Stimulated activated naive CD8-positive, alpha-beta T cell treated with anti-CD3 and anti-CD28 coated beads, Interleukin-15, Interleukin-2, amounts not matched to agents 100 U/mL and 50 U/mL, for 24 hours (primary cell): ENCODE measurements at places on chromosomes 7 and 10.

DNA sequence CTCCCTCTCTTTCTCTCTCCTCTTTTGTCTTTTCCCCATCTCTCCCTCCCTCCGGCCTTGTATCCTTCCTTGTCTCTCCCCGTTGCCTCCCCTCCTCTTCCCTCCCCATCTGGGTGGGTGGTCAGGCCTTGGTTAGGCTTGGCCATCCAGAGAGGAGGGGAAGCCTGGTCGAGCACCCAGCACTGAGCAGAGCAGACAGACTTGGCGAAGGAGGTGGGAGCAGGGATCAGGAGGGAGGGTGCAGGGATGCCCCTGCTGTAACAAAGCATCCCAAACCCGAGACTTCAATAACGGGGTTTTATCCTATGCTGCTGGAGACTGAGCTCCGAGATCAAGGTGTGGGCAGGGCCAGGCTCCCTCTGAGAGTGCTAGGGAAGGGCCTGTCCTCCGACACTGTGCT is 97.3 kb downstream of the PAXIP1 start:
- DNase-seq, result no peak

GRCh38 chr7:121755286-121755685 is 117.7 kb upstream of the PTPRZ1 start:
- DNase-seq, result no peak

DNA sequence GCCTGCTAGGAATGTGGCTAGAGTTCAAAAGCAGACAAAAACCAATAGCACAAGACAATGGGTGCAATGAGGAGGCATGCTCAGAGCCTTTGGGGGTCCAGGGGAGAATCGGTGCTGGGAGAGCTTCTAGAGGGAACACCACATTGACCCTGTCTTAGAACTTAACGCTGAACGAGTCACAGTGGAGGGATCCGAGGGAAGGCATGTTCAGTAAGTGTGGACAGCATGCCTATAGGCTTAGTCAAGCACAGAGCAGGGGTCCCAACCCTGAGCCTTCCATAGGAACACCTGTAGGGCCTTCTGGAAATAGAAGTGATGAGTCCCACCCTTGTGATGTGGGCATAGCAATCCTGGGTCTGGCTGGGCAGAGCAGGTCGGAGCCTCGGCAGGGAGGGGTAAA is 148.7 kb downstream of the PKD1L1 start:
- no peak for DNase-seq

GRCh38 chr10:90171014-90171722 is 469.8 kb downstream of the KIF20B start:
- no peak for DNase-seq

GRCh38 chr10:125392154-125392553 is 231.8 kb upstream of the CTBP2 start:
- no peak for DNase-seq

DNA sequence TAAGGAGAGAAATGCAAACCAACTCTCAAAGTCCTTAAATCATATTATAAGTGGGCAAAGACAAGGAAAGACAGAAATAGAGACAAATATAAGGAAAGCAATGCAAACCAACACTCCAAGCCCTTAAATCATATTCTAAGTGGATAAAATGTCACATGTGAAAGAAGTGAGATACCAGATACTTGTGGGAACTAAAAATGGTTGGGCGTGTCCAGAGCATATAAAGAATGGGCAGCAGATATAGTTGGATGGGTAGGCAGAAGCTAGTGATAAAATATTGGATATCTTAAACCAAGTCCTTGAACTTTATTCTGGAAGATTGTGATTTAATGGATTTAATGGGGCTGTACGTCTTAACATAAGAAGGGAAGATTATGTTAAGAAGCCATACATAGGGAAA is 1065.2 kb upstream of the C7orf33 start:
- DNase-seq, result no peak

DNA sequence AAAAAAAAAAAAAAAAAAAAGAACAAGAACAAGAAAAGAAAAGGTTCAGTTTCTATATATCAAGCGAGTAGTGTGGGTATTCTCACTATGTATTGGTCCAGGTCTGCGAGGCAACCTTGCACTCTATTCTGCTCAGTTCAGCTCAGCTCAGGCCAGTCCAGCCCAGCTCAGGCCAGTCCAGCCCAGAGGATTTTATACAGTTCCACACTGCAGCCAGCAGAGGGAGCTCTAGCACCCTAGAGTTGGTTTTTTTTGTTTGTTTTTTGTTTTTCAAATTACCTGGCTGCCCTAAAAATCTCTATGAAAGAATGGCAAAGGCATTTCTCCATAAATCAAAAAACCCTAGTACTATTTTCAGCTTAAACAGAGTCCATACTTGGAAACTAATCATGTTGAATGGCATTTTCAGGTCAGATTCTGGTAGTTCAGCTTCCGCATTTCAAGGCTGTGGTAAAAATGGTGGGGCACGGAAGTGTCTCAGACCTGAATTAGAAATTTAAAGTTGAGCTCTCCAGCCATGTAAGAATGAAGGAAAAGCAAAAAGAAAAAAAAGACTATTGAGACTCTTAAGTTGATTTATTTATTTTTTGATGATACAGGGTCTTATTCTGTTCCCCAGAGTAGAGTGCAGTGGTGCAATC is 55.2 kb upstream of the GSDME start:
- peak; percentile 46 for DNase-seq

GRCh38 chr10:107056182-107056581 is 108.3 kb downstream of the SORCS1 start:
- no peak for DNase-seq

- no peak for DNase-seq
Observed at GRCh38 chr10:23198610-23198939, 6.5 kb downstream of the PTF1A start.

GRCh38 chr10:17094844-17095243 is 34.8 kb downstream of the CUBN start:
- no peak for DNase-seq

- peak; percentile 62 for DNase-seq
Observed at GRCh38 chr7:45196374-45196773, 38.8 kb downstream of the RAMP3 start.

- DNase-seq, result no peak
Observed at GRCh38 chr7:6273380-6273837, 985 bp upstream of the CYTH3 start.

- no peak for DNase-seq
Observed at GRCh38 chr10:2122431-2123124, 385.3 kb upstream of the ADARB2 start.

- DNase-seq, result no peak
Observed at GRCh38 chr10:131843089-131843595, 57.7 kb upstream of the PPP2R2D start.

DNA sequence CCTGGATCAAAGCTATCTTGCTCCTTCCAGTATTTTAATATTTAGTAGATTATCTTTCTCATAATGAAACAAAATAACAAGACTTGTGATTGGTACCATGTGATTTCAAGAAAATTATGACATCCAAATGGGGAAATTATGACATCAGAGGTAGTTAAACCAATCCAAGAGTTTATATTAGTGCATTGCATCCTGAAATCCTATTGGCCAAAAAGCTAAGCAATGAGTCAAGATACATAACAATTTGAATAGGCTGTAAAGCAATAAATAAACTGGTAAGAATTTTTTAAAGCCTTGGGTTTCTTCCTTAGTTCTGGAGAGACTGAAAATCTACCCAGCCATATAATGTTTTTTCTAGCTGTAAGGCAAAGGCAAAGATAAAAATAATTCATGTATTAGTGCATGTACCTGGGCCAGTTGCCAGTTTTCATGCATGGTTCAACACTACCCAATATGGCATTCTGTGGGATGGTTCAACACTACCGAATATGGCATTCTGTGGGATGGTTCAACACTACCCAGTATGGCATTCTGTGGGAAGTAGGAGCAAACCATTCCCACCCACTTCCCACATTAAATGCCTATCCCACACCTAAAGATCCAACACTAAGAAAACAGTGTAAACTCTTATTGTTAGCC is at the start of gene RNF148:
TSS of gene RNF148 (minus strand) at position 51 of the 639 bp plus-strand sequence. CDS start 172 bp downstream, outside the sequence.
- no peak for DNase-seq

DNA sequence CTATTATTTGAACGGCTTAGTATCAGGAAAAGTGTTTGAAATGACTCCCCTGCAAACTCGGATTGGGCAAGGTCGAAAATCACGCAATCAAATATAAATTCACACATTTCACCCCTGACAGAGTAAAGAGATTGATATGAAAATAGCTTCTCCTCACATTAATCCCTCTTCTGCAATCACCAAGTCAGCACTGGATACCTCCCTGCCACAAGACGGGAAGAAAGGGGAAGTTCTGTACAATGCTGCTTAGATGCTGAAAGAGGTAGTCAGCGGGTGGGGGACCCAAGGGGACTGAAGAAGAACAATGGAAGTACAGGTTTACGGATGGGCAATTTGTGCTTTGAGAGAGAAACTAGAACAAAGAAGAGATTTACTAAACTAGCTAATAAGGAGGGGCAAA is 72.0 kb upstream of the ANK3 start:
- DNase-seq, result no peak

DNA sequence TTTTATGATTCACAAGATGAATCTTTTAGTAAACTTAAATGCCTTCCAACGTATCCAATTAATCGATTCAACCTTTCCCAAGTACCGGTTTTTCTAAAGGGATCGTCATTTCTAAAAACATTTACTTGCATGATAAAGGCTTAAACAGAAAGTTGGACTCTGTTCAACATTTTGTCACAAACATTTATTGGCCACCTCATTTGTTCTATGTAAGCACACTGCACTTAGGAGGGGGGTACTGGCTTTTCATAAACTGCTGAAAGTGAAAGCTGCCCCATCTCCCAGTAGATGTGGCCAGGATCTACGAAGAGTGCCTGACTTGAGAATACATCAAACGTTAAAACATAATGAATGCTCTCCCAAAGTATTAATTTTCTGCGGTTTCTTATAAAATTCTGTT is 37.3 kb upstream of the LAMB4 start:
- DNase-seq, result no peak

DNA sequence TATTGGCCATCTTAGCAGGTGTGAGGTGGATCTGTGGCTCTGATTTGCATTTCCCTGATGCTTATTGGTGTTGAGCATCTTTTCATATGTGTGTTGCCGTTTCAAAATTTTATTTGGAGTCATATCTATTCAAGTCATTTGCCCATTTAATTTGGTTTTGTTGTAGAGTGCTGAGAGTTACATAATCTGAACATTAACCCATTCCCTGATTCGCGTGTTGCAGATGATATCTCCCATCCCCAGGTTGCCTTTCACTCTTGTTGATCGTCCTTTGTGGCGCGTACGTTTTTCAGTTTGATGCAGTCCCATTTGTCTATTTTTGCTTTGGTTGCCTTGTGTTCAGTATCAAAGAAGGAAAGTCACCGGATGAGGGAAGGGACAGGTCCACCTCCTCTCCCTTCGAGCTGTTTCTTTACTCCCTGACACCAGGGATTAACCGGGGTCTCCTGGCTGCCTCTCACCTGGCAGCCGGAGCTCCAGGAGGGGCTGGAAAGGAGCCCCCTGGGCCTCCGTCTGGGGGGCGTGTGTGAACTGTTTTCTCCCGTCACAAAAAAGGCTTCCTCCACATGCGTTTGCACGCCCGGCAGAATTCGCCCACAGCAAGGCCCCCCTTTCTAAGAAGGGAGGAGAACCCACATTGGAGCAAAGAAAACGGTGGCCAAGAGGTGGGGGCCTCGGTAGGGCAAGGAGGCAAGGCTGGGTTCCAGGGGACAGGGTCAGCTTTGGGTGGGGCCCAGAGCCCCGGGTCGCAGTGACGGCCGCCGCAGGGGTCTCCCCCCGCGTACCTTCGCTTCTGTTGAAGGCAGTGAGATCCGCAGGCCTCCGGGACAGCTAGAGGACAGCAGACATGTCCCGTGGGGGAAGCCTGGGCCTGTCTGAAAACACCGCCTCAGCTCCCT is 8.3 kb downstream of the MNX1 start:
- no peak for DNase-seq

- DNase-seq, result no peak
Observed at GRCh38 chr10:74008212-74008731, 10.4 kb downstream of the VCL start.

DNA sequence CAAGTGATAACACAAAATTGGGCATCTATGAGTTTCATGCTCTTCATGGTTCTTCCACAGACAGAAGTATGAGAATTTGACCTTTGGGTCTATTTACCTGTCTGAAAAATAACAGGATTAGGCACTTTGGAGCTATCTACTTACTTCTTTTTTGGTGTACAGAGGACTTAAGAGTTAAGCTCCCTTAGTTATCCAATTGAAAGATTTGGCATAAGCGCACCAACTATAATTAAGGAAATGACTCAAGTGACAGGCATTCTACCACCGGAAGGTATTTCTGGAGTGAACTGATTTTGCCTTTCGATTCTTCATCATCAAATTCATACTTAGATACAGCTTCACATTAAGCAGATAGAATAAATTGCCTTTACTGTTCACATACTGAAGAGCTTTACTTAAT is 43.9 kb downstream of the IFIT5 start:
- no peak for DNase-seq

DNA sequence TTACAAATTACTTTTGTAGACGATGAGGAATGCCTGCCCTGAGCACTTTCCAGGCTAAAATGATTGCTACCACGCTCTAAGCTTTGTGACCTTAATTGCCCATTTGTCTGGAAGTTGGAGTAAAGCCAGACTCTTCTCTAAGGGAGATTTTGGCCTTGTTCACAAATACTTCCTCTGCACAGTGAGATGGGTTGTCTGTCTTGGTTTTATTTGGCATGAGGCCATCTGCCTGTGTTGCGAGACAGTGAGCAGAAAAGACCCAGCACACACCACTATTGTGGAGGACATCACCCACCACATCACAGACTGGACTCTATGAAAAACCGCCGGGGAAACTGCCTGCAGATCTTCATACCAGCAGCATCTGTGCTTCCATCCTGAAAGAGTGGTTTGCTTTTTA is 138.4 kb downstream of the BICC1 start:
- DNase-seq, result no peak

GRCh38 chr7:15084368-15084767 is 181.8 kb upstream of the DGKB start:
- DNase-seq, result no peak

DNA sequence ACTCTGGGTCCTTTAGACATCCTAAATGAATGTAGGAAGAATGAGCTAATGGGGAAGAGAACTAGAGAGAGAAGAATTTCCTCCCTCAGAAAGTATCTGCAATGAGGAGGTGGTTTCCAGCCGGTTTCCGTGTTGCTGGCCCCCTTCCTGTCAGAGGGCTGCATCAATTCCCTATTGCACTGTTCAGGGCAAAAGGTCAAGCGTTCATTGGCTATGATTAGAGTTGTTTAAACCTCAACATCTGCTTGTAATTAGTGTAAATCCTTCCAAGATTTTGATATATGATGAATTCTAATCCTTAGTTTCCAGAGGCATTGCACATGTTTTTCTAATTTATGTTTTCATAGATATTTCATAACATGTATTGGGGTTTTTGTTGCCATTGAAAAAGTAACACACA is 107.3 kb upstream of the SGCE start:
- no peak for DNase-seq

GRCh38 chr7:85094046-85094725 is 92.7 kb downstream of the SEMA3D start:
- DNase-seq, result no peak

DNA sequence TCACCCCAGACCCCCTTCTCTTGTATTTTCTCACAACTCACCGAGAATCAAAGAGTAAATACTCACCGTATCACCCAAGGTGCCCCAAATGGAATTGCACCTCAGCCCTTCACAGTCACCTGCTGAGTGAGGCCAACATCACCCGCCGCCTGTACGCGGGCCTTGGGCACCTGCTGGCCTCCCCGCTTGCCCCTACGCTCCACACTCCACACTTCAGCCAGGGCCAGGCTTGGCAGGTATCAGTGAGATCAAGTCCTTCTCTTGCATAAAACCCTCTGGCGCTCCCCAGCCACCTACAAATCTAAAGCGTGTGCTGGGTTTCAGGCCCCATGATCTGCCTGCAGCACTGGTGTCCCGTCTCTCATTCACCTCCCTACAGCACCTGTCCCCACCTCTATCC is 300.6 kb downstream of the GFRA1 start:
- DNase-seq, result no peak
